Right lung (tissue), 10 donors: ENCODE measurements at places on chromosomes 2 and 18. TPM values are rescaled to one million over a fixed set of nuclear protein-coding genes. Genes with fewer than 3 reads are reported as not detected.

DNA sequence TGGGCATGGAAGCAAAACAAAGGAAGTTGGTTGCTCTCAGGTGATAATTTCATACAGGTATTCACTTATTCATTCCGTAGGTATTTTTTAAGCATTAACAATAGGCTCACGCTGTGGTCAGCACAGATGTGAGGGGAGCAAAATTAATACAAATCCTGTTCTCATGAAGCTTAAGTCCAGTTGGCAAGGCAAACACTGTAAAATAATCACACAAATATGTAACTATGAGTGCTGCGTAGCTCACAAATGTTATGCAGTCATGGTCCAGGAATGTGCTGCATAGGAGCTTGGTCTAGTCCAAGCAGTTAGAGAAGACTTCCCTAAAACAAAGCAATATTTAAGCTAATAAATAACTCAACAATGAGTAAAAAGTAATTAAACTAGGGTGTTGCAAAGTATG lies 23.9 kb downstream of the SP5 start:
- no peak for DNase-seq

DNA sequence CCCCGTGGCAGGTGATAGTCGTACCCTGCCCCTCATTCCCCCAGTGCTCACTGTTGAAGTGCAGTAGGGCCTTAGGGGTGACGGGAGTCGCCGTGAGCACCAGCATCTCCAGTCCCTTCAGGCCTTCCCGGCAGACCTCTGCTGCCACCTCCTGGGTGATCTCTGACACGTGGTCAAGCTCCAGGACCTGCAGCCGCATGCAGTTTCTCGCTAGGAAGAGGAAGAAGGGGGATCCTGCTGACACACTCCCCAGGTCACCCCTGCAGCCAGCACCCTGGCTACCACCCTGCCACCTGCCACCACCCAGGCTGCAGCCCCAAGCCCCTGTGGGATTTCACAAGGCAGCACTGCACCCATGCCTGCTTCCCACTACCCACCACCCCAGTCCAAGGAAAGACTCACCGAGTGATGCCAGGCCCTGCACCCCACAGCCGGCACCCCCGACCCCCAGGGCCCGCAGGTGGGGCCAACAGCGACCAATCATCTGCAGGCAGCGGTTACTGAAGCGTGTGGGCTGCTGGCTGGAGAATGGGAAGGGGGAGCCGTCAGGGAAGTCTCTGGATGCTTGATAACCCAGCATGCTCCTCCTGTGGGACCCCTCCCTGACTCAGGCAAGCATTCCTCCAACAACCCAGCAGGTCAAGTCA lies 23.8 kb downstream of the FBXO41 start:
- DNase-seq = no peak

GRCh38 chr2:174971868-174972781 lies 33.1 kb downstream of the CHN1 start:
- no peak for DNase-seq

DNA sequence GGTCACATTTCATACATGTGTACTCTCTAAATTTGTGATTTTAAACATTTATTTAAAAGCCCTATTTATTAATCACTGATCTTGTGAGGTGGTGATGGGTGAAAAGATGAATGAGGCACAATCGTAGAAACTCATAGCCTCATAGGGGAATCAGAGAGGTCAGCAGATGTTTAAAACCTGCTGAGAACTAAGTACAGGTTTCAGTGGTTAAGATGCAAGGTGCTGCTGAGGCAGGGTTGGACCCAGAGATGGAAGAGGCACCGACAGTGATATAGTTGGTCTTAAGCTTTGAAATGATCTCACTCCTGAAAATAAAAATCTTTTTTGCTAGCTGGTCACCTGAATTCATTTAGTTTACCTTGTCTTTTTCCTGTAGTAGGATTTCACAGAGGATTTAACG lies 49.6 kb downstream of the LINC00305 start:
- no peak for DNase-seq

- DNase-seq = peak; percentile 35
Observed at GRCh38 chr2:110157153-110157793, 41.7 kb upstream of the MALL start.

- DNase-seq = no peak
Observed at GRCh38 chr2:27737676-27738348, 33.7 kb upstream of the MRPL33 start.

DNA sequence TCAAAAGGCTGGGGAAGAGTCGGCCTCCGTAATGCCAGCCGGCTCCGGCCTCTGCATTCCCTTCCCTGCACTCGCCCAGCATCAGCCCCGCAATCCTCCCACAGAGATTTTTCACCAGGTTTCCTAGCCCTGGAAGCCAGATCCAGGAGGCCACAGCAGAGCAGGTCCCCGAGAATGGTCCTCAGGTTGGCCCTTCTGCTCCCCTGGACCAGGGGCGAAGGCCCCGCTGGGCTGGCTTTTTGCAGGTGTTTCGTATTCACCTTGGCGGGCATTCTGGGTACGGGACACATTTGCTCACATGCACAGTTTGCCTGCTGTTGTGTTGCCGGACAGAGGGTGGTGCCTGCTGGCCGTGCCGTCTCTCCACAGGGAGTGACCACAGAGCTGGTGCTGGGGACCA lies 309.5 kb downstream of the NDUFA10 start:
- no peak for DNase-seq

DNA sequence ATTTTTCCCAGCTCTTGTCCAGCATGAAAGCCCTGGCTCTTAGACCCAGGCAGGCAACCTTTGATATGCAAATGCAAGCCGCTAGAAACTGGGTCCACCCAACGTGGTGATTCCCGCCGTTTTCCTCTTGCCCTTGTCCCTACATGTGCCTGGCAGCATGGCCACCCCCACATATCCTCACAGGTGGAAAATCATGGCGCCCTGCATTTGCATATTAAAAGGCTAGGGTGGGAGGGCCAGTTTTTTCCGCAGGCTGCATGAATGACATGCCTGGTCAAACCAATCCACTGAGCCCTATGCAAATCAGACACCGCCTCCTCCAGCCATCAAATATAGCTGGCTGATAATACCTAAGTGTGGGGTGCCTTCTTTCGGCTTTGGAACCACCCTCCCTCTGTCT lies 1091.8 kb upstream of the NXPH2 start:
- no peak for DNase-seq

- no peak for DNase-seq
Observed at GRCh38 chr2:85669549-85669948, 1.6 kb upstream of the SFTPB start.

- no peak for DNase-seq
Observed at GRCh38 chr2:186889101-186889879, 40.3 kb upstream of the ZSWIM2 start.

GRCh38 chr2:226791056-226791486 lies 8.5 kb downstream of the IRS1 start:
- DNase-seq = no peak

DNA sequence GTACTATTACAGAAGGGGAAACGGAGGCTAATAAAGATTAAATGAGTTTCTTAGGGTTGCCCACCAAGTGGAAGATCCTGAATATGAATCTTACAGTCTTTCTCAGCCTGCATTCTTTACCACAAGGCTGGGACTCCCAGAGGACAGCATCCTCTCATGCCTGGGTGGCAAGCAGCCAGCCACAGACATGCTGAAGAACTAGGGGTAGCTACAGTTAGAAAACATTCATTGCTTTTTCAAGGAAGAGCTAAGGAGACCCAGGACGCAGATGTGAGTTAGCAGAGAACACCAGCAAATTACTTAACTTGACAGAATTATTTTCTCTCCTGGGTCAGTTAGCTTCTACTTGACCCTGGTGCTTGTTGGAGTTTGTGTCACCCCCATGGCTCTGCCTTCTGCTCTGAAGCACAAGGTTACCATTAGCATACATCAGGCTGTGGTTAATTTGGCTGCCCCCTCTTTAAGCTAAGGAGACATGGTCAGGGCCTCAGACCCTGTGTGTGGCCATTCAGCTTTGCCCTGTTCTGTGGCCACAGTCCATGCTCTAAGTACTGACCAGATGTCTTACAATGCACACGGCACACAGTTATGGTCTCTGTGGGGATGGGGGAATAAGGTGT lies 132.3 kb upstream of the TNP1 start:
- DNase-seq = peak; percentile 28

- no peak for DNase-seq
Observed at GRCh38 chr18:52150050-52150449, 189.9 kb upstream of the DCC start.

The KIF1A gene
- polyA plus RNA-seq = 4.9 TPM

The PIEZO2 gene
- polyA plus RNA-seq = 232 TPM

The FIGN gene
- 7.3 TPM for polyA plus RNA-seq

The PAX8 gene
- polyA plus RNA-seq = 4.4 TPM
